D341Med (cell line): ENCODE measurements at places on chromosomes 1 and 21.

DNA sequence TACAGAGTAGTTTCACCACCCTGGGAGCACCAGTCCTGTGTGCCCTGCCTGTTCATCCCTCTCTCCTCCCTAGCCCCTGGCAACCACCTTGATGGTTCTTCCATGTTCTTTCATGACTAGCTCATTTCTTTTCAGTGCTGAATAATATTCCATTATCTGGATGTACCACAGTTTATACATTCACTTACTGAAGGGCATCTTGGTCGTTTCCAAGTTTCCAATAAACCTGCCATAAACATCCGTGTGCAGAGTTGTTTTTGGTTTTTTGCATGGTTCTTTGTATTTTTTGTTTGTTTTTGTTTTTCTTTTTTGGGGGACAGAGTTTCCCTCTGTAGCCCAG is 13.9 kb downstream of the TIAM1 start:
- no peak for DNase-seq

GRCh38 chr1:17596651-17597509 is 57.4 kb downstream of the ARHGEF10L start:
- no peak for DNase-seq

- no peak for DNase-seq
These were observed 156.9 kb downstream of the TOMM20 start for GRCh38 chr1:234971586-234972297.

DNA sequence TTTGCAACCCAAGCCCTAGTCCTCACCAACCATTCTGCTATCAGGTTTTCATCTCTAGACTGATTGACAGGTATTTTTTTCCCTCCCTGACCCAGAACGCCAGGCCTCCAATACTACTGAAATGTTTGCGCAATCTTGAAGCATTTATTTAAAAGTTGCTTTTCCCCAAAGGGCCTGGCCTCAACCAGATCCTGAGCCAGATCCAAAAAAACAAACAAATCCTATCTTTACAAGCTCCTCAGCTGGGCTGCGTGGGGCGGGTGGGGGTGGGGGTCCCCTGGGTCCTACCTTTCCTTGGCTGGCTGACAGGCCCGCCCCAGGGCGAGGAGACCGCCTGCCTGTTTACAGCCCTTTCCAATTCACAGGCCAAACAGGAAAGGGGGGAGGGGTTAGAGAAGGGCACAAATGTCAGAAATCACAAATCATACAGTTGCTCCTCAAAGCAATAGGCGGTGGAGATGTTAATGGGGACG is 98.8 kb downstream of the FOXD2 start:
- DNase-seq, result no peak

DNA sequence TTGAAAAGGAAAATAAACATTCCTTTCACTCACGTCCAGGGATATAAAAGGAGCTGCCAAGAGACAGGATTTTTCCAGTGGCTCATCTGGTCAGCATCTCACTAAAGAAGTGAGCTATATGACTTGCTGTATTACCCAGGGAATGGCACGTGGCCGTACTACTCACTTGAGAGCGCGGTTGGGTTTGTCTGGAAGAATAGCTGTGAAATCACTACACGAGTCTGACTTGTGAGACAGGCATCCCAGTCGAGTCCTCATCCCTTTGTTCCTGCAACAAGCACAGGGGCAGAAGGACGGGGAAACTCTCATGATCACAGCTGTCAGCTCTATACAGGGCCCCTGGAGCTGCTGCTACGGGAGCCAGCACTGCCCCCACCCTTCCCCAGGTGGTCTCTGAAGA is 17.7 kb downstream of the RGS8 start:
- DNase-seq, result no peak

GRCh38 chr21:9738527-9738926 is 782.9 kb upstream of the TPTE start:
- DNase-seq, result no peak

DNA sequence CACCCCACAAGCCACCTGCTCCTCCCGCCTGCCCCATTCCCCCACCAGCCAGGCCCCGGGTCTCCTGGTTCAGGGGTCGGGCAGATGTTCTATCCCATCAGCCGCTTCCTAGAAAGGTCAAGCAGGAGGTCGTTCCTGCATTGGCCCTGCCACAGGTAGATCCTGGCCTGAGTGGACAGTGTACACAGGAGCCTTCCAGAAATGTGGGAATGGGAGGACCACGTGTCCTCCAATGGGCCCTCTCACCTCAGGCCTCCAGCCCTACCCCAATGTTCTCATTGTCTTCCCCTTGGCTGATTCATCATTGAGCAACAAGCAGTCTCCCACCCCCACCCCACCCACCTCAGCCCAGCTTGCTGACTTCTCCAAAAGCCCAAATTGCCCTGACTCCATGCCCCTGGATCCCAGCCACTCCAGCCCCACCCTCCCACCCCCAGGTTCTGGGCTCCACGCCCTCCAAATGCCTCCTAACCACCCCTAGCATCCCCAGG is 2.1 kb downstream of the S100A16 start:
- no peak for DNase-seq
